ENCODE measurements at places on chromosomes 12 and 14. TPM values are rescaled to one million over a fixed set of nuclear protein-coding genes. Genes with fewer than 3 reads are reported as not detected.

Gene C12orf54
- 8.3 TPM for total RNA-seq

DNA sequence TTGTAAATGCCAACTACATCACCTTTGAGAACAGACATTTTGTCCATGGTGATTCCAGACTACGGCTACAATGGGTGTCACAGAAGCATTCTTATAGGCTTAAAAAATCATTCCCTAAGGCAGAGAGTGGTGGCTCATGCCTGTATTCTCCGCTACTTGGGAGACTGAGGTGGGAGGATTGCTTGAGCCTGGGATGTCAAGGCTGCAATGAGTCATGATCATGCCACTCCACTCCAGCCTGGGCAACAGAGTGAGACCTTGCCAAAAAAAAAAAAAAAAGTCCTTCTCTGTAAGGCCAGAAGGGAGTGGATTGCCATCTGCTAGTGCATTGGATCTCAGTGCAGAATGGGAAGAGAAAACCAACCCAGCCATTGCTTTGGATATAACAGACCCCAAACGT, 522.5 kb downstream of the VRK1 start:
- DNase-seq = no peak

Gene TMTC2
- 61.2 TPM for total RNA-seq

Gene SMCO2
- total RNA-seq = not detected

Gene ADAM20
- total RNA-seq = 1.4 TPM

Gene RERG
- 83.8 TPM for total RNA-seq

Gene GRIP1
- 9.4 TPM for total RNA-seq

GRCh38 chr14:23352506-23353432, at the start of gene SLC22A17:
SLC22A17 (minus strand) TSS chr14:23352887.
- peak; percentile 94 for DNase-seq

DNA sequence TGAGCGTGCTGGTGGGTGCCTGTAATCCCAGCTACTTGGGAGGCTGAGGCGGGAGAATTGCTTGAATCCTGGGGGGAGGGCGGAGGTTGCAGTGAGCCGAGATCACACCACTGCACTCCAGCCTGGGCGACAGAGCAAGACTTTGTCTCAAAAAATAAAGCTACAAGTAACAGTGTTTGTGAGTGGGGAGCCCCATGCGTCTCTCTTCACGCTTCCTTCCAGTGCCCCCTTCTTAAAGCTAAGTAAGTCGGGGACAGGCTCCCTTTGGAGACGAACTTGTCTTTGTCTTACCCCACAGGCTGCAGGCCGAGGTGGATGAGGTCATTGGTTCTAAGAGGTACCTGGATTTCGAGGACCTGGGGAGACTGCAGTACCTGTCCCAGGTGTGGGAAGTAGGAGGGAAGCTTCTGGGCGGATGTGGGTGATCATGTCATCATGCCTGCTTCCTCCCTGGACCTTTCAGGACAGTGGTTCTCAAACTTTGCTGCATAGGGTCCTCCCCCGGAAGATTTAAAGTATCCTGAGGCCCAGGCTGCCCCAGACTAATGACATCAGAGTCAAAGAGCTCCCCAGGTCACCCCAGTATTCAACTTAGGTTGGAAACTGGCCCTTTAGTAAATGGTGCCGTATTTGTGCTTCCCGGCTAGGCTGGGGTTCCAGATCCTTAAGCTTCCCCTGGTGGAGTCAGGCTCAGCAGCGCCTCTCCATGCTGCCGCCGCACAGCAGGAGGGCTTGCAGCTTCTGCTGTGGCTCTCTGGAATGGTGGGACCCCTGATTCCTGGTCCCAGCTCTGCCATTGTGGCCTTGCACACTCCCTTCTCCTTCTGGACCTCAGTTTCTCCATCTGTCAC, 37.1 kb downstream of the CYP46A1 start:
- no peak for DNase-seq

DNA sequence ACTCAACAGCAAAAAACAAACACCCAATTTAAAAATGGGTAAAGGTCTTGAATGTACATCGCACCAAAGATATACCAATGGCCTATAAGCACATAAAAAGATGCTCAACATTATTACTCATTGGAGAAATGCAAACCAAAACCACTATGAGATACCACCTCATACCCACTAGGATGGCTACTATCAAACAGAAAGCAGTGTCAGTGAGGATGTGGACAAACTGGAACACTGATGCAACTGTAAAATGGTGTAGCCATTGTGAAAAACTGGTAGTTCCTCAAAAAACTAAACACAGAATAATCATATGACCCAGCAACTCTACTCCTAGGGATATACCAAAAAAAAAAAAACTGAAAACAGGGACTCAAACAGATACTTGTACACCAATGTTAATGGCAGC, 49.3 kb downstream of the CDK17 start:
- DNase-seq = no peak

DNA sequence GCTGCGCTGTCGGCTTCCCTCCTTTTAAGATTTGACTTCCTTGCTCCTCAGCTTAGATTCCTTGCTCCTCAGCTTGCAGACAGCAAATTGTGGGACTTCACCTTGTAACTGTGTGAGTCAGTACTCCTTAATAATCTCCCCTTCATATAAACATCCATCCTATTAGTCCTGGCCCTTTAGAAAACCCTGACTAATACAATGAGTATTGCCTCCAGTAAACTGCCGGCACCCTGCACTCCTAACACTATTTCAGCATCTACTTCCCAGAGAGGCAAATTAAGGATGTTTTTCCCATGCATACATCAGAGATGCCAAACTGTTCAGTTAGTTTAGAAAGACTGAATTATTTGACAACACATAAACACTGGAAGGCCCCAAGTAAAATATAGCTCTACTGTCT, 611.3 kb upstream of the TMEM132C start:
- no peak for DNase-seq

DNA sequence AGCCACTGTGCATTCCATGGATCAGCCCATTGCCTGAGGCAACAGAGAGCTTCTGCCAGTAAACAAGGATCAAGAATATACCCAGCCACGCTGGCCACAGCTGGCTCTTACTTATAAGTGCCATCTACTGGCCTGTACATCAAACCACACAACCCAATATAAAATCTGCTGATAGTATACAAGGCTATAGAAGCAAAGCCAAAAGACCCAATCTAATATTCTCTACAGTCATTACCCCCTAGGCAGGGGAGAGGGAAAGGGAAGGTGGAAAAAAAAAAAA, 4.4 kb upstream of the FAM186B start:
- DNase-seq = no peak

Gene KRT6C
- not detected for total RNA-seq

Gene PIK3C2G
- total RNA-seq = 1.7 TPM
